Esophagus muscularis mucosa (tissue), 4 donors: ENCODE measurements at places on chromosomes 5 and 9.
A peak's percentile ranks its signal among the peaks of the same experiment; 100 is the strongest.

DNA sequence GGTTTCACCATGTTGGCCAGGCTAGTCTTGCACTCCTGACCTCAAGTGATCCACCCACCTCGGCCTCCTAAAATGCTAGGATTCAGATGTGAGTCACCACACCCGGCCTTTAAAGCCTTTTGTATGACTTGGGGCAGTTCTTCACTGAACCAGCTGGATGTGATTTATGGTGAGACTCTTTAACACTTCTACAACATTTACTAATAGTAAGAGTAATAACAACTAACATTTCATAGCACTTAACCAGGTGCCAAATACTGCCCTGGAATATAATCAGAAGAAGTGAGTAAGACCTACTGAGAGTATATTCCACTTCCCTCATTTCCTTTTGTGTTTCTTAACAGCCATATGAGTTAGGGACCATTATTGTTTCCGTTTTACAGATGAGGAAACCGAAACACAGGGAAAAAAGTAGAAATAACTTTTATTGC is 10.0 kb downstream of the ZSWIM6 start:
- no peak for DNase-seq

GRCh38 chr5:134188092-134188491 is 11.3 kb upstream of the SKP1 start:
- DNase-seq: no peak

GRCh38 chr9:114733816-114734215 is 51.8 kb upstream of the TEX48 start:
- DNase-seq: no peak

DNA sequence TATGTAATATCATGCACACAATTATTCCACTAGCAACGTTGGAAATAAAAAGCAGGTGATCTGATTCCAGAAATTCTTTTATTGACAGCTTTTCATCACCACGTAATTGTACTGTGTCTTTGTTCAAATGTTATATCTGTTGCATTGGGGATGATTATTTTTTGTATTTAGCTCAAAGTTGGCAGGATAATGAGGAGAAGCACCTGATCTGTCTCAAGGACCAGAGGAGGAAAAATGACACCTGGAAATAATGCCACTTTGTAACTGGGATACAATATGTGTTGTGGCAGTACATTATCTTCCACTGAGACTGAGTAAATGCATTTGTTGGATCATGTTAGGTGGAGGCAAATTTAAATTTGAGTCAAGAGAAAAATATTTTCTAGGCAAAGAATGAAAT is 1298.8 kb upstream of the CDH6 start:
- no peak for DNase-seq

GRCh38 chr5:72366324-72366976 is 46.3 kb downstream of the PTCD2 start:
- DNase-seq: peak; percentile 94

GRCh38 chr9:133347515-133347984 is 381 bp downstream of the MED22 start:
- DNase-seq: no peak

GRCh38 chr5:23302438-23302837 is 205.0 kb upstream of the PRDM9 start:
- DNase-seq: no peak

GRCh38 chr5:144179226-144179625 is 8.6 kb downstream of the KCTD16 start:
- DNase-seq: no peak

DNA sequence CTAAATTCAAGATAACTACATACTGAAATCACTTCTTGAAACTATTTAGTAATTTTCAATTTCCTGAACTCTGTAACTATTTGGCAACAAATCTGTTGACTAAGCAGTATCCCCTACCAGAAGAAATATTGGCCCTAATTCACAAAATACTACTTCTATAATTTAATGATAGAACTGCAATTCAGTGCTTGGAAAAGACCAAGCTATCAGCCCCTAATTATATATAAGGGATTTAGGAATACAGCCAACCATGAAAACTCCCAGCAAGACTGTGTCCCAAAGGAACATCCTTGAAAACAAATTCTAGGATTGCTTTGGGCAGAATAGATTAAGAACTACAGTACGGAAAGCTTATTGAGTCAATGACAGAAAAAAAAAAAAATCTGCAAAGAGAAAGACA is 169.2 kb downstream of the RAB3C start:
- DNase-seq: no peak

DNA sequence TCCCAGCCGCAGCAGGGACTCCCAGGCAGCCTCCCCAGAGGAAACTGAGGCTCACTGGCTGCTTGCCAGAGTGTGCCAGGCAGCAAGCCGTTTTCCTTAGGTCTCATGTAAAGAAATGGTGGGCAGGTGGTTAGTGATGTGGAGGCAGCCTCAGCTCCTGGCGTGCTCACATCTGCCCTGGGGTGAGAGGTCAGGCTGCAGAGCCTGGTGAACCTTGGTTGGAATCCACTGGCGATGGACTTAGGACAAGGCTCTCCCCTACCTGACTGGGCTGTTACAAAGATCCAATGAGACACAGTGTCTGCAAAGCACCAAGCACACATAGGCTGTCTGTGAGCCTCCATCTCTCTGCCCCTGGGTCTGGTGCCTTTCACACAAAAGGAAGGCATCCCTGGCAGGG is 30.9 kb downstream of the LHX6 start:
- no peak for DNase-seq

DNA sequence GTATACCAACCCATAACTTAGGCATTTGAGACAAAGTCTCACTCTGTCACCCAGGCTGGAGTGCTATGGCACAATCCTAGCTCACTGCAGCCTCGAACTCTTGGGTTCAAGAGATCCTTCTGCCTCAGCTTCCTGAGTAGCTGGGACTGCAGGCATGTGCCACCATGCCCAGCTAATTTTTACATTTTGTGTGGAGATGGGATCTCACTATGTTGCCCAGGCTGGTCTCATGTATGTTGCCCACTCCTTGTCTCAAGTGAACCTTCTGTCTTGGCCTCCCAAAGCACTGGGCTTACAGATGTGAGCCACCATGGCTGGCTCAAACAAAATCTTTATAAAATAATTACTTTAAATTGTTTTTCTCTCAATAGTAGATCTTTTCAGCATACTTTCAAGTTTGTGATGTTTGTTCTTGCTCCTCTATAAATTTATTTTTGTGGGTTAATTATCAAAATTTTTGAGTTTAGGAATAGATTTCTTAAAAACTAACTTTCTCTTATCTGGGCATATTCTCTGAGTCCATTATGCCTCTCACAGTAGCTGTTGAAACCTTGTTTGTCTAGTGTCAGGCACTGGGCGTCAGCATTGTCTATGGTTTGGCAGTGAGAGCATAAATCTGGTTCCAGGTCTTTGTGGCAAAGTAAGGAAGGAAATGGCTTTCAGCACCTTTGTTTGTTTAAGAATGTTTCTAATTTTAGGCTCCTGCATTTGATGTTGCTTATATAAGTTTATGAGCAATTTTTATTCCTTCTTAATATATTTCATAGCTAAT is 38.7 kb downstream of the NLN start:
- DNase-seq: no peak

DNA sequence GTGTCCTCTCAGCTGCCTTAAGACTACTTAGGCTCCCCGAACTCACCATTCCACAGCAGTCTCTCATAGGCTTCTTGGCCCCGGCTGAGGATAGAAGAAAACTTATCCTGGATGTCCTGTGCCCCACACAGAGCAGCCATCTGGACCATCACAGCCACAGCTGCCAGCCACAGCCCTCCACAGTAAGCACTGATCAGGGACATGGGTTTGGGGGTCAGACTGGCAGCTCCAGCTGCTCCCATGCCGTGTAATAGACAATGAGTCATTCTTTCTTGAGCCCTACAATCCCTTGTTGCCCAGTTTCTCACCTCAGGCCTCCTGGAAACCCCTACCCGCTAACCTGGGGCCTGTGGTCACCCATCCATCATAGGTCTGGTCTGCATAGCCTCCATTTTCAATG is 5.7 kb downstream of the CREB3 start:
- DNase-seq: no peak

DNA sequence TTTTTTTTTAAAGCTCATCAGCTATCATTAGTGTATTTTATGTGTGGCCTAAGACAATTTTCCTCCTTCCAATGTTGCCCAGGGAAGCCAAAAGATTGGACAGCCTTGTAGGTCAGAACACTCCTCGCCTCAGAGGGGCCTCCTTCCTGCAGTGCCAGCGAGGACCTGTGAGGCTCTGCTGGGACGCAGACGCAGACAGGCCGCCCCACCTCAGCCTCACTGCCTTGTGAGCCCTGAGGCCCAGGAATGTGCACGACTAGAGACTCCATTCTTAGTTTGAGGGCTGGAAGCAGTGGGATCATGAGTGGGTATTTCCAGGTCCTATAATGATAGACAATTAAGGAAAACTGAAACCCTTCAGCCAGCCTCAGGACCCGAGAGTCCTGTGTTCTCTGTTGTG is 85.4 kb downstream of the PJA2 start:
- DNase-seq: peak; percentile 77

GRCh38 chr9:129964901-129965734 is 77.9 kb downstream of the FNBP1 start:
- DNase-seq: no peak

GRCh38 chr5:169789417-169789940 is 152.4 kb downstream of the DOCK2 start:
- no peak for DNase-seq
